ENCODE measurements at places on chromosomes 5 and 9.
A peak's percentile ranks its signal among the peaks of the same experiment; 100 is the strongest.

DNA sequence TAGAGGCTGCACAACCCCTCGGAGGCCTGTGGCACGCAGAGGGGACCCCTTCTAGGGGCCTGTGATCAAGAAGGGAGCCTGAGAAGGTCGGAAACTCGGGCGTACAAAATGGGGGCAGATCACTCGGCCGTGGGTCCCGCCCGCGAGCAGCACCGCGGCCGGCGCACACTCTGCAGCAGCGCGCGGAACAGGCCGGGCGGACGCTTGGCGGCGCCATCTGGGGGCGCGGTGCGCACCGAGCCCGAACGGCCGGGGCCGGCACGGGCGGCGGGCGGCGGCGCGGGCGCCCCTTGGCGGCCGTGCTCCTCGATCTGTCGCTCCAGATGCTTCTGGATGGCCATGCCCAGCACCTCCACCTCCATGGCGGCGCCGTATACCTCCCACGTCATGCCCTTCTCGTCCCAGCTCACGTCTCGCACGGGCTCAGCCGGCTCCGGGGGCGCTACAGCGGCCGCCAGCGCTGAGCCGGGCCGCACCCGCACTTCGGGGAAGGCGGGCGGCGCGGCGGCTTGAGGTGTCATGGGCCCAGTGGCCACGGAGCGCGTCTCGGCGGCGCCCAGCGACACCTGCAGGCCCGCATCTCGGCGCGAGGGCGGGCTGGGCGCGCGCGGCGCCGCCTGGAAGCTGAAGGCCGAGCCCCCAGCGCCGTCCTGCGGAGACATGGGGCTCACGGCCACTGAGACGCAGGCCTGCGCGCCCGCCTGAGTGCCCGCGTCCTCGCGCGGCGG is 13.1 kb downstream of the GPRIN1 start:
- peak; percentile 50 for DNase-seq

- no peak for DNase-seq
Observed at GRCh38 chr9:107286057-107286456, 3.0 kb downstream of the RAD23B start.

GRCh38 chr5:148978370-148979082 is 84.3 kb downstream of the SH3TC2 start:
- no peak for DNase-seq

- no peak for DNase-seq
Observed at GRCh38 chr9:4550777-4551484, 60.7 kb downstream of the SLC1A1 start.

GRCh38 chr5:56183506-56183905 is 49.6 kb downstream of the ANKRD55 start:
- DNase-seq, result no peak

DNA sequence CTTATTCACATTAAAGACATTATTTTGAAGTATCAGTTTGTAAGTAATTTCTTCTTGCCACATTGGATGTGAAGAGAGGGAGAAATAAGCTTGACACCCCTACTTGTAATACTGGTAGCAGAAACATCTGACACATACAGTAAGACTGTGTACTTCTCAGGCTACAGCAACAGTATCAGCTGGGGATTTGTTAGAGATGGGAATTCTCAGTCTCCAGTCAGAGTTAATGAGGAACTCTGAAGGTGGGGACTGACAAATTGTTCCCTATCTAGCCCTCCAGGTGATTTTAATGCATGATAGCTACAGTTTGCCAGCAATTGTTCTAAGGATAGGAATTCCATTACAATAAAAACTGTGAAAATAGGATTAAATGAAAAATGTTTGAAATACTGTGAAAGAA is 524.8 kb downstream of the PRR16 start:
- no peak for DNase-seq

DNA sequence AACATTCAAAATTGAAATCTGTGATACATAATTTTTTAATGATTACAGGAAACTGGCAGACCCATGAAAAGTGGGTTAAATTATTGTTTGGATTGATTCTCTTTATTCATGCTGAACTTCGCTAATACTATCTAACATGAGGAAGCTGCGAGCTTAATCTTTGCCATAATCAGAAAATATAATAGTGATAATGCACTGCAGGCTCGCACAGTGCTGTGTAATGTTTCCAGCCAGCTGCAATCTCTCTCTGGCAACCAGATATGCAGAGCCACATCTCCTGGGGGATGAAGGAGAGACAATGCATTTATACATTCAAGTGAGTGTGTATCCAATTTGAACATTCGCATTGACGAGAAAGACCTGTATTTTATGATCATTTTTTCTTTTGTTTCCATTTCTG is 669.7 kb upstream of the RGMB start:
- no peak for DNase-seq

GRCh38 chr9:37987467-37987981 is 81.5 kb downstream of the SHB start:
- DNase-seq, result no peak

DNA sequence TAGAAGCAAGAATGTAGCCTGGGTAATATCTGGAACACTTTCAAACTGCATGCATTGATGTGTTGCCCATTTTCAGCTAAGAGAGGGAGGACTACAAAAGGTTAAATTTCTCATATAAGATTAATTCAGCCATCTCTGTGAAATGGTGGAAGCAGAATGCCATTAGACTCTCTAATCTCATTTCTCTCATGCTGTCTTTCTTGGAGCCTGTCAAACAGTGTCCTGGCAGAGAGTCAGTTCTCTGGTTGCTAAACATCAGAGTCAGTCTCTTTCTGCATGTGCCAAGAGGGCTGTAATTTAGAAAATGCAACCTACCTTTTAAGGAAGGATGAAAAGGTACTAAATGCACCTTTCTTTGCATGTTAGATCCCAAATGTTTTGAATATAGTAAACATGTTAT is 910 bp upstream of the GARNL3 start:
- no peak for DNase-seq

- no peak for DNase-seq
Observed at GRCh38 chr9:116701940-116702642, 15.0 kb downstream of the TRIM32 start.

DNA sequence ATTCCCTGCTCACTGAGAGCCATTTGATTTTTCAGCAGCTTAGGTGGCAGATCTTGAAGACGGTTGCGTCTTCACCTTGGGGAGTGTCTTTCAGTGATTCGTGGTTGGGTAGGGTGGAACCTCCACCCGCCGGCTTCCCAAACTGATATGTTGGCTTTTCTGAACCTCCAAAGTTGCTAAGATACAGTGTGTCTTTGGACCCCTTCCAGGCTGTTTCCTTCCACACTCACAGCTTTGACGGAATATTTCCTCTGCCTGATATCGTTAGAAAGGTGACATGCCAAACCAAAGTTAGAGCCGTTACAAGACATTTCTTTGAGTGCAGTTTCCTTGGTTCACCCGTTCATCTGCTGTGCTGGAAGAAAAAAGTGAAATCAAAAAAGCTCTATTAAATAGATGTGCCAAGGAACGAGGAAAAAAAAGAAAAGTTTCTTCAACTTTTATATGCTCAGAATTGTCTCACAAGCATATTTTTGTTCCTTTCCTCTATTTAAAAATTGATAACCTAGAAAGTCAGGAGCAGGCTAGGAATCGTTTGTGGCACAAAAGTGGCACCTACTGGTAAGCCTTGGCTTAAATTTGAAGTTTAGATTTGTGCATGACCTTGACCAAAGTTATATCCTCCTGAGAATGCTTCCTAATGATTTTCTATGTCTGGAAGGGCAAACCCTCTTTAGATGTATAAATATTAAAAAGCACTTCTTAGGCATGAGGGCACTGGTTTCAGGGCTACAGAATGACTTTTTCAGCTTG is 270.7 kb upstream of the WWC1 start:
- no peak for DNase-seq

- DNase-seq, result no peak
Observed at GRCh38 chr5:19189176-19189575, 798.8 kb downstream of the CDH18 start.

DNA sequence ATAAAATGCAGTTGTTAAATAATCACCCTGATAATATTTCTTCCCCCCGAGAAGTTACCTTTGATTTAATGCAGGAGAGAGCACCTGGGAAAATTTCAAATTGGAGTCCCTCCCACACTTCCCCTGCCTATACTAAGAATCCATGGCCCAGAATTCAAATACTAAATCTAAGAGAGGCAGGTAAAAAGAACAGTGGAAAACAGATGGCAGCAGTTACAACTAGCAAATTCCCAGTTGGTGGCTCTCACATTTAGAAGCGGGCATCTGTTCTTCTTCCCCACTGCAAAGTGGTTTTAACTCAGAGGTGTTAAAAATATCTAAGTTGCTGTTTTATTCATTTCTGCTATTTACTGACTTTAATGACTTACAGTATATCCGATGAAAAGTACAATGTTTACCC is 210.4 kb upstream of the ELAVL2 start:
- no peak for DNase-seq

DNA sequence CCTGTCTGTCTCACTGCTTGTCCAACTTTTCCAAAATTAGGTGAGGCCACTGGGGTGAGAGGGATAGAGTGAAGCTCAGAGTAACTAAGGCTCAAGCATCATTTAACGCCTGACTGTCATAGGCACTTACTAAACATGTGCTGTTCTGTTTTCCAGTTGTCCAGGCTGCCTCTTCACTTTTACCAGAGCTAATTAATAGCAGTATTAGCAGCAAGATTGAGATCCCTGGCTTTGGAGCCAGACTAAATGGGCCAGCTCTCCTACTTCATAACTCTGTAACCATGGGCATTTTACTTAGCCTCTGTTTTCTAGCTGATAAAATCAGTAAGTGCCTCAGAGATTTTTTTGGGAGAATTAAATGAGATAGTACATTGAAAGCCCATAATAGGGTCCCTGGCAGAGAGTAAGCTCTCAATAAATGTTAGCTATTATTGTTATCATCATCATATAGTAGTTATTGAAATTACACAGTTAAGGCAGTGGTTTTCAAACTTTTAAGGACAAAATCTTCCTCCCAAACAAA is 146.2 kb upstream of the LHFPL2 start:
- no peak for DNase-seq

DNA sequence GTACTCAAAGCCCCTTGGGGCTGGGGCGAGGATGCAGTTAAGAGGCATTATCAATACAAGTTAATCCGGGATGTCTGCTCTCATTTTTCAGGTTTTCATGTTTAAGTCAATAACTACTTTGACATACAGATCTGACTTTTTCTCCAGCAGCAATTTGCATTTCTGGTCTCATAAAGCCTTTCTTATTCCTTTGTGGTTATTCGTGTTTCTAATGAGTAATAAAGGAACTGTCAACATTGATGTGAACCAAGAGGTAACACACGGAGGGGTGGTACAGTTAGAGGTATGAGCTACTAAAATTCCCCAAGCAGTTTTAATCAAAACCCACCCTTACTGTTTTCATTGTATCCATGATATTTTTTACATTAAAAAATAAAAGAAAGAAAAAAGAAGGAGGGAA is 138.0 kb upstream of the NFIB start:
- DNase-seq, result no peak

DNA sequence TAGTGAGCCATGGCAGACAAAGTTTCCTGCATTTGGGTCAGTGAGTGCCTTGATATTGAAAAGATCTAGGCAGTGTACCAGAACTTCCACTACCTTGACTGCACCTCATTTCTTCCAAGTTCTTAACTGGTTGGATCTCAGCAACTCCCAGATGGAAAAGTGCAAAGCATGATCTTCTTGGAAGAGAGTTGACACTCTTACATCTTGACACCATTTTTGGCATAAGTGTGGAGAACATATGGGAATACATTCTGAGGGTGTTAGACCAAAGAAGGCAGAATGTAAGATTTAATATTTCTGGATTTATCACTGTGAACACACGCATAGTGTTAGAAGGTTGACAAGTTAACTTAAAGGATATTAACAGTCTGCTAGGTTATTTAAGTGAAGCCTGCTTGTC is 555.1 kb upstream of the CTNND2 start:
- no peak for DNase-seq

DNA sequence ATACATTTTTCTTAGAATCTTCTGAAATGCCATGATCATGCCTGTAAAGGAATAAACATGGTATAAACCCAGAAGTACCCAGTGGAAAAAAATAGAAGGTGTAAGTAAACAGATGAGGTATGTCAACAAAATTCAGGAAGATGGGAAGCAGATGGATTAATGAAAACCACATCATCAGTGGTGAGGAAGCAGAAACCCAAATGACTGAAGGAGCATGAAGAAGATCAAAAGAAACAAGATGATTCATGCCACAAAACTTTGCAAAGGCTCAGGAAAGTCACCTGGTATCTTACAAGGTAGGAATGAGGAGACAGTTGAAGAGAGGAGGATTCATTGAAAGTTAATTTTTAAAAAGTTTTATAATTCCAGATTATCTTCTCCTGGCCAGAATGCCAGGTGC is 132.8 kb upstream of the PAPPA start:
- DNase-seq, result no peak

GRCh38 chr5:72314571-72315172 is 5.4 kb downstream of the MRPS27 start:
- DNase-seq, result no peak

- no peak for DNase-seq
Observed at GRCh38 chr9:8826281-8826680, 1026.7 kb upstream of the DMAC1 start.

- DNase-seq, result no peak
Observed at GRCh38 chr9:91604451-91605179, 181.0 kb upstream of the NFIL3 start.

DNA sequence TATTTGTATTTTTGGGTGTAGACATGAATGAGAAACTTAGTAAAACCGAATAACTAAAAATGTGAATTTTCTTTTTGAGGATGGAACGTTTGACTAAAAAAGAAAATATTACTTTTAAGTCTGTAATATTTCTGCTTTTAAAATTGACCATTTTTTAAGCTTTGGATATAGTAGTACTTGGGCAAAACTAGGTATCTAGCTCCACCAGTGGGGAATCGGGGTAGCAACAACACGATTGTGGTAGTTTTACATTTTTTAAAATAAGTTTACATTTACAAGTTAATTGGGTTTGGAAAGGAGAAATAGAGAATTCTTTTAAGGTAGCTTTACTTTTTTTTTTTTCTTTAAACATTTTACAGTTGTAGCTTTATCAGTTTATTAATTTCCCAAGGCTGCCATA is 154.4 kb downstream of the MAN2A1 start:
- no peak for DNase-seq

GRCh38 chr5:149888280-149888679 is 56.3 kb downstream of the PDE6A start:
- no peak for DNase-seq

- no peak for DNase-seq
Observed at GRCh38 chr5:16076657-16077056, 102.9 kb downstream of the MARCHF11 start.

DNA sequence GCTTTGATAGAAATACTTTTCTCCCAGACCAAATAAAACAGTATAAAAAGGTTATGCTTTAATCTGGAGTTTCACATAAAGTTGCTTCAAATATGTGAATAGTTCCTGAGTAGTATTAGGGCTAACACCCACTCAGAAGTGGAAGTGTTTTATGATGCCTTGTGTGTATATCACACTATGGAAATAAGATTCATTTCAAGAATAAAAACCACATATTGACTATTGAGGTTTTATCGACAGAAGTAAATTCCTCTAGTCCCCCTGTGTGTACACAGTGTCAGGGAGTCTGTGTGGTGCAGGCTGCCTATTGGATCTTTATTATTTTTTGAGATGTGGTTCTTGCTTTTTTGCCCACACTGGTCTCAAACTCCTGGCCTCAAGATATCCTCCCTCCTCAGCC is 20.8 kb upstream of the LRRTM2 start:
- no peak for DNase-seq

- no peak for DNase-seq
Observed at GRCh38 chr5:173733425-173733824, 117.0 kb upstream of the BOD1 start.

- no peak for DNase-seq
Observed at GRCh38 chr5:98209418-98209817, 564.0 kb upstream of the RGMB start.
